ENCODE measurements at places on chromosomes 5 and 9.

DNA sequence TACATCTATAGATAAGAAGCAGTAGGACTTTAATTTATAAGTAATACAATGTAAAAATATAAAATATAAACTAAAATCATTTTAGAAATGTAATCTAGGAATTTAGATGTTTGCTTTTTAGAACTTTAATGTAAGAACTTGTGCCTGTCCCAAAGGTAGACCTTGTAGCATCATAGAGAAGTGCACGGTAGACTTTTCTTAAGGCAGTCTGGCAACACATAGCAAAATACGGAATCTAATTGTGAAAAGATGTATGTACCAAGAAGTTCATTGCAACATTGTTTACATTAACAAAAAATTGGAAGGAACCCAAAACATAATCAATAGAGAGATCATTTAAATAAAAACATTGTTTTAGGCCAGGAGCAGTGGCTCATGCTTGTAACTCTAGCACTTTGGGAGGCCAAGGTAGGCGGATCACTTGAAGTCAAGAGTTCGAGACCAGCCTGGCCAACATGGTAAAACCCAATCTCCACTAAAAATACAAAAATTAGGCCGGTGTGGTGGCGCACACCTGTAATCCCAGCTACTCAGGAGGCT is 84.6 kb upstream of the SMIM15 start:
- DNase-seq, result no peak

DNA sequence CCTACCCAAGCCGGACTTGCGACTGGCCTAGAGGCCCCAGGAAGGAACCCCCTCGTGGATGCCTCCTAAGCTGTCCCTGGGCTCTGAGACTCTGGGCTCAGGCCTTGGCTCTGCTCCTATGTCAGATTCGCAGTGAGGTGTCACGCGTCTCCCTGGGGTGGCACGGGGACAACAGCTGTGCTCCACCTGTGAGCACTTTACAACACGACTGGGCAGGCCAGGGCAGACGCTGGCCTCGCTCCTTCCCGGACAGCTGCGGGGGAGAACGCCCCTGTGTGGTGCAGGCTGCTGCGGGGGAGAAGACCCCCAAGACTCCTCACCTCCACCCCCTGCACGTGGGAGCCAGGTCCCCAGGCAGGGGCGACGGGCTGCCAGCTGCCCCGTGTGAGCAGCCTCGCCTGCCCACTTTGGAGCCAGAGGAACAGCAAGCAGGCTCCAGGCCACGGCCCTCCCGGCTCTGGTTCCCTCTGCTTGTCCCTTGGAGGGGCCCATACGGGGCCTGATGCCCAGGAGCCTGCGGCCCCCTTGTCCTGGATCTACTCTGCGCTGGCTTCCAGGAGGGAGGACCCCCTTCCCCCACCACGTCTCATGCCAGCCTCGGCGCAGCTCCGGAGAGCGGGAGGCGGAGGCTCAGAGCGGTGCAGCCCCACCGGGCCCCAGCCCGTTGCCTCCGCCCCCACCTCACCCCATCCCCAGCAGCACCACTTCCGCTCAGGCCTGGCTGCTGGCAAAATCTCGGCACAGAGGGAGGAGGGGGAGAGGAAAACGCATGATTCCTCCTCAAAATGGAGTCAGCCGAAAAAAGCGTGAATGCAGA is 36.0 kb downstream of the SARDH start:
- DNase-seq, result no peak

- DNase-seq, result no peak
Measured at GRCh38 chr5:83711982-83712601, 8.6 kb downstream of the HAPLN1 start.

DNA sequence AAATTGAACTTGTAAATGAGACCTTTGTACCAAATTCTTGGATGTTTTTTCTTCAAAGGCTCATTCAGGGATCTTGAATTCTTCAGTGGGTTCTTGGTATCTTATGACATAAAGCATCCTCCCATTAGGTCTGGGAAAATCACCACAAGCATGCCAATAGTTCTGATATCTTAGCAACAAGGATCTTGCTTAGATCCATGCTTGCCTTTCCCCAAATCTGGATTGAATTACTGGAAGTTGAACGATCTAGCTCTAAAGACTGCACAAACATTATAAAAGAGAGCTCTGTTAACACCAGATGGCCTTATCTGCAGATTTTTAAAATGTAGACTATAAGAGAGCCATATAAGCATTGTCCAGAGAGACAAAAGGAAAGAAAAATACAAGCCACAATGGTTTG is 266.3 kb downstream of the RAB3C start:
- DNase-seq, result no peak

DNA sequence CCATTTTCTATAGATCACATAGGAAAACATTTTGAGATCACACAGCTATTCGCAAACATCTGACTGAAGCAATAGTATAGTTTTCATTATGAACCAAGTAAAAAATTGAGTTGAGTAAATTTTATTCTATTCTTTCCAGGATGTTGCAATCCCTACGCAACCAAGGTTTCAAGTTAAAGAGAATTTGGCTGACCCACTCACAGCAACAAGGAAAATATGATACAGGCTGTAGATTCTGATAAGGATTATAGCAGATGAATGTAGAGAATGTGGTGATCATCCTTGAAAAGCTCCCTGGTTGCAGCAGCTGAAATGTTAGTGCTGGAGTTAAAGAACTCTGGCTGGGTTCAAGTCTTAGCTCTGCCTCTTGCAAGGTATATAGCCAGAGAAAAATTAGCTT is 4.7 kb downstream of the ABCA1 start:
- no peak for DNase-seq
